ENCODE measurements at places on chromosomes 1 and 21.
A peak's percentile ranks its signal among the peaks of the same experiment; 100 is the strongest.

GRCh38 chr1:93221913-93222312 is 41.4 kb downstream of the CCDC18 start:
- no peak for DNase-seq

GRCh38 chr1:25020851-25021590 is 90.9 kb upstream of the RUNX3 start:
- DNase-seq: no peak

- no peak for DNase-seq
Measured at GRCh38 chr1:178155481-178156255, 61.8 kb downstream of the RASAL2 start.

- no peak for DNase-seq
Measured at GRCh38 chr1:182662121-182662890, 22.1 kb downstream of the RGS8 start.

GRCh38 chr1:53593758-53594380 is 134.7 kb downstream of the DMRTB1 start:
- no peak for DNase-seq

- no peak for DNase-seq
Measured at GRCh38 chr1:1082776-1083415, 8.8 kb upstream of the RNF223 start.

DNA sequence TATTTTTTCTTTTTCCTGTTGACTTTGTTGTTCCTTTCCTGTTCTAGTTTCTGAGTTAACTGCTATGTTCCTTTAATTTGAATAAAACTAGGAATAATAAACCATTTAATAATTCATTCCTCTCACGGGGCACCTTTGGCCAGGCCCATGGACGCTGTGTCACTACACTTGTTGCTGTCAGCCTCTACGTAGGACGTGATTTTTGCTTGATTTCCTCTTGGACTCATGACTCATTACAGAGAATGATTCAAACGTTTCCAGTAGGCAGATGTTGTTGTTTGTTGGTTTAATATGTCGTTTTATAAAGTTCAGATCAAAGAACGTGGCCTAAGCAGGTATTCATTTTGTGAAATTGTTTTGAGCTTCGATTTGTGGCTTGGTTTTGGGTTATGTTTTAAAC is 9.1 kb upstream of the SLC19A1 start:
- no peak for DNase-seq

GRCh38 chr21:39029086-39029755 is 154.0 kb downstream of the PSMG1 start:
- no peak for DNase-seq

DNA sequence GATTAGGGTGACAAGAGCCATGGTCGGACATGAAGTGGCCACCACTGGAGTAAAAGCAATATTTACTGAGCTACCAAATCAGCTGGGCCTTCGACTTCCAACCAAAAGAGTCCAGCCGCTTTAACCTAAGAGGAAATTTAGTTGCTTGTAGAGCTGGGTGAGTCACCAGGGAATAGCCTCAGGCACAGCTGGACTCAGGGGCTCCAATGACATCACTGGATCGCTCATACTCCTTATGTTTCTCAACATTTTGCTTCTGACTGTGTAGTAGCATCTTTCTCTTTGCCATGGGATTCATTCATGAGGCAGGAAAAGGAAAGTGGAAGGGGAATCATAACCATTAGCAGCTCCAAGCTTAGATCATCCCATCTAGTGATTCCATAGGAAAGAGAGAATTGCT is 664.4 kb downstream of the MATN1 start:
- DNase-seq: no peak

DNA sequence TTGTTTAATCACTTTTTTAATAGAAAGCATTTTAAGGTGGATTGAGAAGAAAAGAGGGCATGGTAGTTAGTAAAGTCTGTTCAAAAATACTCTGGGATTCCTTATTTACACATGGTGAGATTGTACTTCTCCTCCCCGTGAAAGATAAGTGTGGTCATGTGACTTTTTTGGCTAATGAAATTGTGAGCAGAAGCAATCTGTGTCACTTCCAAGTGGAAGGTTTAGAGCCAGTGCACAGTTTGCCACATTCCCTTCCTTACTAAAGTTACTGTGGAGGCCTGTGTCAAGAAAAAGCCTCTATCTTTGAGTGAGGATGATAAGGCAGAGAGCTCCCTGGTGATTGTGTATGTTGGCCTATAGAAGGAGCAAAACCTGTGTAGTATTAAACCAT is 471.3 kb downstream of the OMA1 start:
- no peak for DNase-seq

GRCh38 chr21:46617267-46618051 is 12.6 kb upstream of the S100B start:
- DNase-seq: no peak

GRCh38 chr1:163195728-163196448 is 6.8 kb downstream of the RGS5 start:
- DNase-seq: no peak

DNA sequence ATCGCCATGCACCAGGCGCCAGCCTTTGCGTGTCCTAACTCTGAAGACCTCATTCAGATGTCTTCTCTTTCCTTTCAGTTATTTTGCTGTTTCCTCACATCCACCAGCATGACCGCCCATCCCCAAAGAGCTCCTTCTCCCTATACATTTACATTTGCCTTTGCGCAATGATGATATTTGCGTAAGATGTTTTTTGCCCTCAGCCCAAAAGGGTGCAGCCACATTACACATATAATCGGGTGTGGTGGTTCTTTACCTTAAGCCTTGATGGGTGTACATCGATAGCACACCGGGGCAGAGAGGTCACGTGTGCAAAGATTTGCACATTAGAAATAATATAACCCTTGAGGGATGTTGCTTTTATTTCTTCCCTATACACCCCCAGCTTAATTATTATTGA is 192.8 kb downstream of the HUNK start:
- no peak for DNase-seq

GRCh38 chr1:111147948-111148347 is 7.9 kb downstream of the CEPT1 start:
- DNase-seq: no peak

GRCh38 chr1:94592571-94592920 is 51.0 kb upstream of the F3 start:
- DNase-seq: no peak

DNA sequence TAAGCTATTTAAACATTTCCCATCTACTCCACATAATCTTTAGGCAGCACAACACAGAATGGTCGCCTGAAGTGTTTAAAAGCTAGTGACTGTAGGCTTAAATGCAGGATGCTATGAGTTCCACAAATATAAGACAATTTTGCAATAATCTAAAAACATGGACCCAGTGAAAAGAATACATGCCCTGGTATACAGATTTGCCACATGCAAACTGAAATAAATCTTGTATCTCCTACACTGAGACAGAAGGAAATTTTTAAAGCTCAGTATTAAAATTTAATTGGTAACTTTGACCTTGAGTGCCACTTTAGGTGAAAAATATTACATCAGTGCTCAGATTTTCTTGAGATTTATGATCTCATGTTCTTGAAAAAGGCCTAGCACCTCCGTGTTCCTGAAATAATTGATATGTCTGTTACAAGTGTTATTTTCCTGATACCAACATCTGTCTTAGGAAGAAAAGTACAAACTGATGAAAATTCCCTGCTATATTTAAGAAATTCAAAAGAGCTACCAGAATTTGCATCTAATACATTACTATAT is 285.5 kb downstream of the VAV3 start:
- no peak for DNase-seq

- DNase-seq: peak; percentile 45
Measured at GRCh38 chr1:6127587-6128163, 52.4 kb downstream of the CHD5 start.

GRCh38 chr21:41631564-41632461 is 123.9 kb upstream of the TMPRSS2 start:
- no peak for DNase-seq

- DNase-seq: no peak
Measured at GRCh38 chr1:91583326-91583755, 82.7 kb downstream of the CDC7 start.

DNA sequence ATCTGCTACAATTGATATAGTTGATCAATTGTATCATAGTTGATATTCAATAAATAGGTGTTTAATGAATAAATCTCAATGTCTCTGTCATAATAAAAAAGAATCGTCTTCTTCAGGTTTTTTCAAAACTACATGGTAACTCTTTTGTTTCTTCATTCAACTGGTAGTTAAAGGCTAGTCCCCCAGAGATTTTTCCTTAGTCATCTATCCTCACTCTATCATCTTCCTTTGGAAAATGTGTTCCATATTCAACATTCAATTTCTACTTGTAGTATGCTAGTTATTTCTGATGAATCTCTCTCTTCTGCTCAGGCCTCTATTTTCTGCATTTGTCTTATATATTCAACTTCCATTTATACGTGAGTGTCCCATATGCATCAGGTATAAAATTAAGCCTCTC is 558.8 kb downstream of the KCNT2 start:
- DNase-seq: no peak

DNA sequence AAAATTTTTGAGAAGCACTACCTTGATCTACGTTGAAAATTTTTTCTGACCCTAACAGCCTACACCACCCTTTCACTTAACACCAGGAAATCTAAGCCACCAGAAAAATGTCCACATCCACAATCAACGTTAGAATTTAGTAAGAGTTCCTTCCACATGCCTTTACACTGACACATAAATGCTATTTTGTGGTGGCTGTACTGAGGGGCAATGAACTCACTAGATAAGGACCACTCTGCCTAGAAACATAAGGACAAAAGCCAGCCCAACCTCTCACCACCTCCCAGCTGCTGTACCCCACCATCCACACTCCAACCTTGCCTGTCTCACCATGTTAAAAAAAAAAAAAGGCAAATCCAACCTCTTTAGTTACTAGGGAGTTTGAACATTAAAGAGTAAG is 29.8 kb downstream of the PARP1 start:
- no peak for DNase-seq

DNA sequence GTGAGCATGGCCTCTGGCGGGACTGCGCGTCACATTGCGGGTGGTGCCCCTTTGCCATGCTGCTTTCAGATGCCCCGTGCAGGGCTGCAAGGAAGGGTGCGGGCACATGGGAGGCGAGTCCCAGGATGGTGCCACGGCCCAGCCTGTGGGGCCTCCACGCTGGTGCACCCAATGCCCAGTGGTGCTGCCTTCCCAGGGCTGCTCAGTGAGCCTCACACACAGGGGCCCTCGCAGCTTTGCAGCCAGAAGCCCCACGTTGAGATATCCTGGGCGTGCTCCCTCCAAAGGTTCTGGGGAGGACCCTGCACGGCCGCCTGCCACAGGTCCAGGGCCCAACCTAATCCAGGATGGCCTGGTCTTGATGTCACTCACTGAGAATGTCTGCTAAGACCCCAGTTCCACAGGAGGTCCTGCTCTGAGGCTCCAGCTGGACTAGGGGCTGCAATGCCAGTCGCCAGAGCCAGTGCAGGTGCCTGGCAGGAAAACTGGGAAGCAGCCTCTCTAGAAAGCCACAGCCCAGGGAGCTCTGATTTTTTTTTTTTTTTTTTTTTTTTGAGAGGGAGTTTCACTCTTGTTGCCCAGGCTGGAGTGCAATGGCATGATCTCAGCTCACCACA is 34.1 kb upstream of the PRSS38 start:
- no peak for DNase-seq

- DNase-seq: no peak
Measured at GRCh38 chr1:109113590-109114341, at the start of gene ELAPOR1. ELAPOR1 (plus strand) TSS chr1:109114115; CDS start chr1:109114184, 69 bp downstream.

- DNase-seq: no peak
Measured at GRCh38 chr1:240237305-240237721, 145.6 kb downstream of the FMN2 start.

DNA sequence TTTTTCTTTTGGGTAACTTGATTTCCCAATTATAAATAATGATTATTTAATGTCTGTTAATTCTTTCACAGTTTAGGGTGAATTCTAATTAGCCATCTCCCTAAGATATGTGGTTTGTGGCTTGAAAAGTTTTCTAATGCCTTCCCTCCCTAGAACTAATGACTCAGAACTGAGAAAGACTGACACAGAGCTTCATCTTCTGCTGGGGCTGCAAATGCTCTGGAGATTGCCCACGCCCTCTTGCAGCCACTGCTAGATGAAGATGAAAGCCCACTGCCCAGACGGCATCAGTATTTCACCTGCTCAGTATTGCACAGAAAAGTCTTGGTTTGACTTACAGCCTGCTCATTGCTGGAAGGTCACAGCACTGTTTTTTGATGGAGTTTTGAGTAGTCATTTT is 101.5 kb downstream of the ST6GALNAC3 start:
- DNase-seq: no peak

- no peak for DNase-seq
Measured at GRCh38 chr21:33587792-33588484, 546 bp downstream of the DONSON start.

- peak; percentile 75 for DNase-seq
Measured at GRCh38 chr1:12208764-12209494, 20.9 kb upstream of the VPS13D start.

DNA sequence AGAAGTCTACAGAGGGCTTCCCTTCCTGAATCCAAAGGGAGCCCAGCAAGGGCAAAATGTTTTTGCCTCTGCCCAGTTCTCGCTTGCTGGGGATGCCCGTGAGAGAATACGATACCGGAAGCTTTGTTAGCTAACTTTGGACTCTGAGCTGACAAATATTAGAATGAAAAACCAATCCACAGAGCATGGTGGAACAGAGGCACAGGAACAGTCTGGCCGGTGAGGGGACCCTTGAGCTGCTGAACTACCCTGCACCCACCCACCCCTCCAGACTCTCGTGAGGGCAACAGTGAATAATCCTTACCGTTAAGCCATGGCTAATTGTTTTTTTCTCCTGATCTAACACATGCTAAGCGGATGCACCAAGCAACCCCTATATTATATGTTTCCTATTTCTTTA is 76.3 kb upstream of the AKT3 start:
- no peak for DNase-seq

DNA sequence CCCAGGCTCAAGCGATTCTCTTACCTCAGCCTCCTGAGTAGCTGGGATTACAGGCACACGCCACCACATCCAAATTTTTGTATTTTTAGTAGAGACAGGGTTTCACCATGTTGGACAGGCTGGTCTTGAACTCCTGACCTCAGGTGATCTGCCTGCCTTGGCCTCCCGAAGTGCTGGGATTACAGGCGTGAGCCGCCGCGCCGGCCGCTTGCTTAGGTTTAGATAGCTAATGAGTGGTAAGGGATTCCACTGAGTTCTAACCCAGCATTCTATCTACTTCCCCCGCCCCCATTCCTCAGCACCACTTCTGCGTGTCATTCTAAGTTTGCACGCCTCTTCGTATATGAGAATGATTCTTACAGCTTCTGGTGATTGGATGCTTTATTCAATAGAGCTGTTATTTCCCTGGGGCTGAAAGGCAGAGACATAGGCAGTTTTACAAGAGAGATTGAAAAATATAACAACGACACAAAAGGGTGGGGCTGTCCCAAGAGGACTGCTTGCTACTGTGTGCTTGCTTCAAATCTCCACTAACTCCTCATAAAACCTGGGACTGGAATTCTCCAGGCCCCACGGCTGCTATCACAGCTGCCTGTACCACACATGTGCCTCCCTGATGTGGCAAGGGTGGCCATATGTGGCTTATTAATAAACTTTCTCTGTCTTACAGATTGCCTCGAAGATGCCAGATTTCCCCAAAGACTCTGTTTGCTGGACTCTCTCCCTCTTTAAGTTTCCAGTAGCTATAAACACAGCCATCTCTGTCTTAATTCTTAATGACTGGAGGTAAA is 23.7 kb upstream of the GREM2 start:
- no peak for DNase-seq

- no peak for DNase-seq
Measured at GRCh38 chr21:42195378-42196031, 23.4 kb upstream of the ABCG1 start.

All from stimulated activated CD8-positive, alpha-beta memory T cell treated with anti-CD3 and anti-CD28 coated beads, Interleukin-4, amount 100 ng/mL, for 1 hour (primary cell).